Activated naive CD4-positive, alpha-beta T cell treated with anti-CD3 and anti-CD28 coated beads, Interleukin-2, amount 10 ng/mL, durations not matched to agents 7 days and 5 days (primary cell): ENCODE measurements at places on chromosomes 4 and X.

- DNase-seq, result no peak
These were observed 54.6 kb upstream of the HHIP start for GRCh38 chr4:144591401-144591800.

- DNase-seq, result no peak
These were observed 104.1 kb downstream of the UBE2K start for GRCh38 chr4:39802005-39802404.

DNA sequence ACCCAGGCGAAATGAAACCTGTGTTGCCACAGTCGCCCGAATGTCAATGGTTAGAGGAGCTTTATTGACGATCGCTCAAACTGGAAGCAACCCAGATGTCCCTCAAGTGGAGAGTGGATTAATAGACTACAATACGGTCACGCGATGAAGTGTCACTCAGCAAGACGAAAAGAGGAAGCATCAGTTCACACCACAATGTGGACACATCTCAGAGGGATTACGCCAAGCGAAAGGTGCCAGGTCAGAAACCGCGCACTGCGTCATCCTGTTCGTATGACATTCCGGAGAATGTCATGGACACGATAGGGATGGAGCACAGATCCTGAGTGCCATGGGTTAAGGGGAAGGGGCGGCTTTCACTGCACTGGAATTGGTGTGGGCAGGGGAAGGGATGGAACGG, 111.7 kb downstream of the HMX1 start:
- DNase-seq, result no peak

- no peak for DNase-seq
These were observed 17.4 kb downstream of the COL4A5 start for GRCh38 chrX:108456971-108457477.

DNA sequence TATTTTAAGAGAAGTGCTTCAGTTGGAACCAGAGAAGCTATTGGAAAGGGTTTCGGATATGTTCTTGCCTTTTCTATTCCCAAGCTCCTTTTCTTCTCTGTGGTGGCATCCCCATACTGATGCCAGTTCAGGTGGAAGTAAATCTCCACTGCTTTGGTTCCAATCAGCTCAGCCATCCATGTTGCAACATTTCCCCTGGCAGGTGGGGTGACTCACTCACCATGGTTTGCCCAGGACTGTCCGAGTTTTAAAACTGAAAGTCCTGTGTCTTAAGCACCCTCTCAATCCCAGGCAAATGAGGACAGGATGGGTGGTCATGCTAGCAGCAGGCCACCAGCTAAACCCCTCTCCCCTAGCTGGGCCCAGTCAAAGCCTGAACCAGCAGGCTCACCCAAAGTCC, 15.1 kb downstream of the RAI2 start:
- no peak for DNase-seq

DNA sequence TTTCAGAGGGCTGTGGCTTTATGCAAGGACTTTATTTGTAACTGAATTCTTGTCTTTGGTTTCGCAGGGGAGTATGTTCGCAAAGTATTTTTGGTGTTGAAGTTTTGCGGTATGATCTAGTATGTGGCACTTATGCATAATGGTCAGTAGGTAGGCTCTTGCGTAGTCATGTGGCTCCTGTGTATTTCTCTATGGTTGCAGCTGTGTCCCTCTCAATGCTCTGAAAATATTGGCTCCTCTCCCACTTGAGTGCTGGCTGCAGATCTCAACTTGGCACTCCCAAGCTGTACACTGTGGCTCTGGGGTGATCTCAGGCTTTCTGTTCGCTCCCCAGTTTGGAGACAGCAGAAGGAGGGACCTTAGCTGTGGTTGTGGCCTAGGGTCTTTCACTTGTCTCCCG, 24.8 kb downstream of the ARMCX5 start:
- DNase-seq, result no peak

GRCh38 chrX:17656035-17656418, 81.3 kb upstream of the SCML1 start:
- no peak for DNase-seq

DNA sequence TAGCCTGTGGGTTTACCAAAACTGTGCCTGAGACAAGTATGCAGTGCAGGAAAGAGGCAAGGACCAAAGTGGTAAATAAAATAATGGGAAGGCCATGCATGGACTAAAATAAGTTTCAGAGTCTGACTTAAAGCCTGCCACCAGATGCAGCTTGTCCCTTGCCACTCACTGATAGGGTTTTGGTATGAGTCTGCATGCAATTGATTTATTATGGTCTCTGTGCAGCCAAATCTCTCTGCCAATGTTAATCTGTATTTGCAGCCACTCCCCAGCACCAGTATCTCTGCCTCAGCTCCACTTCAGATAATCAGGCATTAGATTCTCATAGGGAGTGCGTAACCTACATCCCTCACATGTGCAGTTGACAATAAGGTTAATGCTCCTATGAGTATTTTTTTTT, 5.5 kb upstream of the FGF2 start:
- DNase-seq, result no peak
